ENCODE measurements at places on chromosomes 12 and 14. TPM values are rescaled to one million over a fixed set of nuclear protein-coding genes. Genes with fewer than 3 reads are reported as not detected.

DNA sequence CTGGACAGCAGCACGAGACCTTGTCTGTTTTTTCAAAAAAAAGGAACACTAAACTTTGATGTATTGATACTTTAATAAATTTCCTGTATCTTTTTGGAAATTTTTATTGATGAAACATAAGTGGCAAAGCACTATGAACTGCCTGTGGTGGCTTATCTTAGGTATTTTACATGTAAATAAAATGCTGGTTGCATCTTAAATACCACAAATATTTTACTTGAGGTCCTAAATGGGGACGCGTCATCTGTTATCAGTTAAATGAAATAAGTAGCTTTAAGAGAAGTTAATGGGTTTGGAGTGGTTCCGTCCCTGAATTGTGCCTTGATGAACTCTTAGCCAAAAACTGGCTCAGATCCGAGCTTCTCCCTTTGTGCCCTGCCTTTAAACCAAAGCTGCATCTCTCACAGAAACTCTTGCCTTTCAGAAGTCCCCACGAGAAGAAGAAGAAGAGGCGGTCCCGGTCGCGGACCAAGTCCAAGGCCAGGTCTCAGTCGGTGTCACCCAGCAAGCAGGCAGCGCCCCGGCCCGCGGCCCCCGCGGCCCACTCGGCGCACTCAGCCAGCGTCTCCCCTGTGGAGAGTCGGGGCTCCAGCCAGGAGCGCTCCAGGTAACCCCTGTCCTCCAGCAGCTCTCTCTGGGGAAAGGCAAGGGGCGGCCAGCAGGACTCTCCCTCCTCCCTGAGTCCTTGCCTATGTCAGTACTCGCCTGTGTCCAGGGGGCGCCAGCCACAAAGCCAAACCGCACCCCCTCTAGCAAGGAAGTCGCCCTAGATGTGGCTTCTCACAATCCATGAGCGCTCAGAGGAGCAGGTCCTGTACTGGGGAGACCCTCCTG, 31.2 kb upstream of the MMP17 start:
- H3K4me1 ChIP-seq: no peaks in the 10 kb centered on the region
- no peaks in the 10 kb centered on the region for H3K27me3 ChIP-seq
- no peaks in the 10 kb centered on the region for H3K36me3 ChIP-seq
- H3K27ac ChIP-seq: no peak overlapping the region
- DNase-seq: no peak
- H3K4me3 ChIP-seq: no peak overlapping the region

GRCh38 chr12:96719660-96720362, 187.2 kb upstream of the NEDD1 start:
- no peaks in the 10 kb centered on the region for H3K27me3 ChIP-seq
- DNase-seq: no peak
- no peaks in the 10 kb centered on the region for H3K4me1 ChIP-seq

GRCh38 chr14:38583471-38583870, 327.6 kb upstream of the CLEC14A start:
- no peak overlapping the region for H3K4me3 ChIP-seq
- no peak for DNase-seq
- H3K36me3 ChIP-seq: no peaks in the 10 kb centered on the region
- no peaks in the 10 kb centered on the region for H3K27me3 ChIP-seq

GRCh38 chr12:92186038-92186470, 40.4 kb upstream of the BTG1 start:
- DNase-seq: no peak
- no peak overlapping the region for H3K27ac ChIP-seq
- no peaks in the 10 kb centered on the region for H3K36me3 ChIP-seq

Gene AKAP5
- 5.3 TPM for total RNA-seq

All from uterus (tissue), 4 donors.